GM12878 (cell line): ENCODE measurements at places on chromosomes 13 and 19.

GRCh38 chr19:51687791-51688670 is 5.1 kb upstream of the SPACA6 start:
- DNase-seq: no peak

DNA sequence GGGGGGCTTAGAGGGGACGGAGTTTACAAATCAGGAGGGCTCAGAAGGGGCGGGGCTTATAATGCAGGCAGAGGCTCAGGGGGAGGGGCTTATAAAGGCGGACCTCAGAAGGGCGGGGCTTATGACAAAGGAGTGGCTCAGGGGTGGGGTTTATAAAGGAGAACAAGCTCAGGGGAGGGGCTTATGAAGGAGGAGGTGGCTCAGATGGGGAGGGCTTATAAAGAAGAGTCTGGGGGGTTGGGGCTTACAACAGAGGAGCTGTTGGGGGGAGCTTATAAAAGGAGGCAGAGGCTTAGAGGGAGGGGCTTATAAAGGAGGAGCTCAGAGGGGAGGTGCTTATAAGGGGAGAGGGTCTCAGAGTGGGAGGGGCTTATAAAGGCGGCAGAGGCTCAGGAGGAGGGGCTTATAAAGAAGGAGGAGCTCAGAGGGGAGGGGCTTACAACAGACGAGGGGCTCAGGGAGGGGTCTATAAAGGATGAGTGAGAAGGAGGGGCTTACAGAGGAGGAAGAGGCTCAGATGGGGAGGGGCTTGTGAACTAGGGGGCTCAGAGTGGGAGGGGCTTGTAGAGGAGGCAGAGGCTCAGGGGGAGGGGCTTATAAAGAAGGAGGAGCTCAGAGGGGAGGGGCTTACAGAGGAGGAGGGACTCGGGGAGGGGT is 1.0 kb downstream of the SMIM24 start:
- DNase-seq: no peak

- DNase-seq: no peak
These were observed 7.9 kb downstream of the PPP1R37 start for GRCh38 chr19:45100846-45101252.

- DNase-seq: no peak
These were observed 258.5 kb downstream of the DLEU7 start for GRCh38 chr13:50584856-50585580.

GRCh38 chr19:7931221-7932061 is 5.5 kb upstream of the CTXN1 start:
- no peak for DNase-seq

DNA sequence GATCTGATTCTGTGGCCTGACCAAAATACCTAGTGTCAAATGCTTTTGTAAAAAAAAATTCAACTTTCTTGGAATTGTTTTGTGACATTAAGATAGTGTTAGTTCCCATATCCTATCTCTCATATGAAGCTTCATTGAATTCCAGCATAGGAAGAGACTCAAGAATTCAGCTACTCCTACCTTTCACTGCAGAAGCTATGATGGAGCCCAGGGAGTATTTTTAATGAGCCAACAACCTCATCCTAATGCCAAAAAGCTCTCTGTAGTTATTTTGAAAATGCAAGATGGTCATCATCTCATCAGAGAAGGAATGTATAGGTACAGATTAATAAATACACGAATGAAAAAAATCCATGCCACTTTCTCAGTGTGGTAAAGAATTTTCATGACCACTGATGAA is 431.2 kb upstream of the SGCG start:
- DNase-seq: no peak

DNA sequence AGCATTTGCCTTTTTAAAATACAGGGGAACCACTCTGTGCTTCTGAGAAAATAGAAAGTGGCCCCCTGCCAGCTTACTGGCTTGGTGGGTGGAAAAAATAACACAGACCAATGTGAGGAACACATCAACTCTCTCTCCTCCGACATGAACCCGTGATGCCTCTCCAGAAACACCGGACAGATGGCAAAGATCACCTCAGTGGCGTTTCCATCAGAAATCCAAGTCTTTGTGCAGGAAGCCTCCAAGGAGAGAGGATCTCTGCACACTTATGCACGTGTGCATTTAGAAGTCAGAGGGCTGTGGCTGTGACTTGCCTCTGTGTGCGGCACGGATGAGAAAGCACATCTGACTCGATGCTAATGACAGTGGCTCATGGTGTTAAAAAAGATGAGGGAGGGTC is 112.3 kb upstream of the KLF12 start:
- DNase-seq: no peak

- no peak for DNase-seq
These were observed 220.9 kb downstream of the RGCC start for GRCh38 chr13:41678249-41678648.

- no peak for DNase-seq
These were observed 60.6 kb downstream of the MBNL2 start for GRCh38 chr13:97282705-97283104.

GRCh38 chr19:51179256-51179655 is 37.2 kb downstream of the SIGLEC7 start:
- DNase-seq: no peak

DNA sequence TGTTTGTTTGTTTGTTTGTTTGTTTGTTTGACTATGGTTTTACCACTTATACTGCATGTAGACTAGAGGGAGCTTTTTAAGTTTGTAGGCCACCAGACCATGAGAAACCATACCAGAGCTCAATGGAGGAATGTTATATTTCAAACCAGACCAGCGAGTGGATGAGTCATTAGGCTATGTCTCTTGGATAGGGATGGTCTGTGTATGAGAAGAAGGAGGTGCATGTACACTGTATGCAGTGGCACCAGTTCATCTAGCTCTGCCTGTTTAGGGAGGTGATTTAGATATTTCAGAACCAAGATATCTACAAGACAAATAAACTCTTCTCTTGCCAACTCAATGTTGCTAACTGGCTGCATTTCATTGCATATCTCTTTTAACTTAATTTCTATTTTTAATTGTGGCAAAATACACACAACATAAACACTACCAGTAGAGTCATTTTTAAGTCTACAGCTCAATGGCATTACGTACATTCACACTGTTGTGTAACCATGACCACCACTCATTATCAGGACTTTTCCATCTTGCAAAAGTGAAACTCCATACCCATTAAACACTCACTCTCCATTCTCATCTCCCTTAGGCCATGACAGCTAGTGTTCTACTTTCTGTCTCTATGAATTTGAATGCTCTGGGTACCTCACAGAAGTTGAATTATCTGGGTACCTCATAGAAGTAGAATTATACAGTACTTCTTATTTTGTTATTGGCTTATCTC is 29.2 kb downstream of the SYDE1 start:
- no peak for DNase-seq

- DNase-seq: no peak
These were observed 4.1 kb downstream of the TLE2 start for GRCh38 chr19:3024870-3025548.

DNA sequence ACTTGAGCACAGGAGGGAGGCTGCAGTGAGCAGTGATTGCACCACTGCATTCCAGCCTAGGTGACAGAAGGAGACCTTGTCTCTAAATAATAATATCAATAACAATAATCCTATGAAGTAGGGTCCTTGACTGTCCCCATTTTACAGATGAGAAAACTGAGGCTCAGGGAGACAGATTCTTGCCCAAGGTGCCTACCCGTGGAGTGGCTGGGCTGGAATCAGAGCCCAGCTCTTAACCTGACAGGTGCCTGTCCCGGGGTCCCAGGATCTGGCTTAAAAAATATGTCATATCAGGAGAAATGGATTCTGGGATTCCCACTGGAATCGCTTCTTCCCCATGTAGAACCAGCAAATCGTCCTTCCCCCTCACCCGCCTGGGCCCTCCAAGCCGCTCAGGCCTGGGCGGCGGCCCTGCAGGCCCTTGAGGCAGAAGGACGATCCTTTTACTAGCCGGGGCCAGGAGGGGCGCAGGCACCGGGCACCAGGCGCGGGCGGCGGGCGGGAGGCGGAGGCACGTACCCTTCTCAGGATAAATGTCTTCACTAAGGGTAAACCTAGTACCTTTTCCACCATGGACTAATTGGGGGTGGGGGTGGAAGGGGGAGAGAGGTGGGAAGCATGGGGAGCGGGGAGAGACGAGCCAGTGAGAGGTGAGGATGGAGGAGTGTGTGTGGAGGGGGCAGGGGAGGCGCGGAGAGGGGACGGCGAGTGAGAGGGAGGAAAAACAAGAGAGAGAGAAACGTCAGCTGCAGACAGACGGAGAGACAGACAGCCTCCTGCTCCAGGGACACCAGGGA is 60.6 kb downstream of the COLGALT1 start:
- DNase-seq: no peak

- no peak for DNase-seq
These were observed 21.2 kb upstream of the MCF2L start for GRCh38 chr13:112947796-112948195.

GRCh38 chr19:719636-720344 is 11.1 kb downstream of the PALM start:
- no peak for DNase-seq

- DNase-seq: no peak
These were observed 222.0 kb downstream of the SLITRK5 start for GRCh38 chr13:87893186-87893585.

GRCh38 chr13:23289917-23290357 is 109.2 kb downstream of the SGCG start:
- no peak for DNase-seq

DNA sequence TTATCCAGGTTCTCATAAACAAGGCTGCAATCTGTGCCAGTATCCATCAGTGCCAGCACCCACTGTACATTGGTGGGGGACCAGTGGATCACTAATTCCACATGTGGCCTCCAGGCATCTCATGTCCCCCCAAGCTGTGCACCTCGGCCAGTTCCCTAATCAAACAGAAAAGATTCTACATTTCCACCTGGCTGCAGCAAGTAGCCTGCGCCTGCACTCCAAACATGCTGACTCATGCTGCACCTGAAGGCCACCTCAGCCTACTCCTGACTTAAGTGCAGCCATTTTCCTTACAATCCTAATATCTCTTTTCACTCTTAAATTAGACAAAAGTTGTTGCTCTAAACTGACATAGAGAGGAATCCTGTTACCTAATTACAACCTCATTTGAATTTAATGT is 729.4 kb upstream of the MIR17HG start:
- DNase-seq: no peak
